IPS-NIHi11 (cell line): ENCODE measurements at places on chromosomes 5 and 9.

- no peak for DNase-seq
Observed at GRCh38 chr5:81010336-81011169, 50.4 kb downstream of the RASGRF2 start.

- DNase-seq: no peak
Observed at GRCh38 chr9:83965350-83966208, 14.4 kb downstream of the HNRNPK start.

GRCh38 chr5:71834601-71835000 is 115.5 kb downstream of the CARTPT start:
- no peak for DNase-seq

GRCh38 chr9:127700594-127701255 is 6.1 kb upstream of the CFAP157 start:
- no peak for DNase-seq

DNA sequence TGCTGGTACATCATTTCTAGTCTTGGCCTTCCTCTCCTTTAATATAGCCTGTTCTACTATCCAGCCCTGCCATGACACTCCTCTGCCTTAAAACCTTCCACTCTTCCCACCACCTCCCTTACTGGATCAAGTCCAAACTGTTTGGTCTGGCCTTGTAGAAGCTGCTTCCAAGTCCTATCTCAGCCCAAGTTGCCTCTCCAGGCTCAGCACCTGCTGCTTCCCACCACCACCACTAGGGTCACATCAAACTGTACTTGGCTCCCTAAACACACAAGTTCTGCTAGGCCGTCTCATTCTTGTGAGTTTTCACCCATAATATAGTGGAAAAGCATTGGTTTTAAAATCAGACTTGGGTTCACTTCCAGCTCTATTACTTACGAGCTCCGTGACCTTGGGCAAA is 1.4 kb downstream of the NDUFA8 start:
- peak; percentile 53 for DNase-seq

DNA sequence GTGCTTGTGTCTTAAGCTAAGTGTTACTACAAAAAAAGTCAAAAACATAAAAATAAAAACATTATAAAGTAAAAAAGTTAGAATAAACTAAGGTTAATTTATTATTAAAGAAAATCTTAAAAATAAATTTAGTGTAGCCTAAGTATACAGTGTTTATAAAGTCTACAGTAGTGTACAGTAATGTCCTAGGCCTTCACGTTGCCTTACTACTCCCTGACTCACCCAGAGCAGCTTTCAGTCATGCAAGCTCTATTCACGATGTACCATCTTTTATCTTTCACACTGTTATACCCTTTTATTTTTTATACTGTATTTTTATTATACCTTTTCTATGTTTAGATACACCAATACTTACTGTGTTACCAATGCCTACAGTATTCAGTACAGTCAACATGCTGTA is 288.1 kb downstream of the HCN1 start:
- no peak for DNase-seq

- peak; percentile 23 for DNase-seq
Observed at GRCh38 chr5:55691265-55692105, 20.6 kb downstream of the SLC38A9 start.

DNA sequence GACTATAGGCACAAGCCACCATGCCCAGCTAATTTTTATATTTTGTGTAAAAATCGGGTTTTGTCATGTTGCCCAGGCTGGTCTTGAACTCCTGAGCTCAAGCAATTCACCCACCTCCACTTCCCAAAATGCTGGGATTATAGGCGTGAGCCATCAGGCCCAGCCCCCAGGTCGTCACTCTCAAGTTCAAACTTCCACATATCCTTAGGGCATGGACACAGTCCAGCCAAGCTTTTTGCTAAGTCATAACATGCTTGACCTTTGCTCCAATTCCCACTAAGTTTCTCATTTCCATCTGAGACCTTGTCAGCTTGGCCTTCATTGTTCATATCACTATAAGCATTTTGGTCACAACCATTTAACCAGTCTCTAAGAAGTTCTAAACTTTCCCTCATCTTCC is 43.9 kb upstream of the ARAP3 start:
- DNase-seq: no peak

DNA sequence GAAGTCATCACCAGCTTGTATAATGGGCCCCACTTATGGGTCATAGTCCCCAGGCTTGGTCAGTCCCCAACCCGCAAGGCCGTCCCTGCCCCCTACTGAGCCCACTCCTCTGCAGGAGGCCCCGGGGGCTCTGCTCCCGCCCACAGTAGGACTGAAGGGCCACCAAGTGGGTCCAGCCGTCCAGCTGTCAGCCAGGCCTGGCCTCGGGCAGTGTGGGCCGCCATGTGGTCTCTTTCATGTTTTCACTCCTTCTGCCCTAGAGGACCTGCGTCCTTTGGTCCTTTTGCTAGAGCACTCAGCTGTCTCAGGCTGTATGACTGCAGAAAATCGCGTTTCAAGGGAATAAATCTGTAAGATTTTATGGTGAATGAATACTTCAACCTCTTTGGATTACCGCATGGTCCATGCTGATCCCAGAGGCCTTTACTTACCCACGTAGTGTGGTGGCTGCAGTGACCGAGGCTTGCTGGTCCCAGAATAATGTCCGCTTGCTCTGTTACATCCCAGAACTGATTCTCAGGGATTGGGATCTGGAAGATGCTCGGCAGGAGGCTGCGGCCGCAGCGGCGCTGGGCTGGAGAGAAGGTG is 105.7 kb upstream of the FAM120A start:
- DNase-seq: no peak

DNA sequence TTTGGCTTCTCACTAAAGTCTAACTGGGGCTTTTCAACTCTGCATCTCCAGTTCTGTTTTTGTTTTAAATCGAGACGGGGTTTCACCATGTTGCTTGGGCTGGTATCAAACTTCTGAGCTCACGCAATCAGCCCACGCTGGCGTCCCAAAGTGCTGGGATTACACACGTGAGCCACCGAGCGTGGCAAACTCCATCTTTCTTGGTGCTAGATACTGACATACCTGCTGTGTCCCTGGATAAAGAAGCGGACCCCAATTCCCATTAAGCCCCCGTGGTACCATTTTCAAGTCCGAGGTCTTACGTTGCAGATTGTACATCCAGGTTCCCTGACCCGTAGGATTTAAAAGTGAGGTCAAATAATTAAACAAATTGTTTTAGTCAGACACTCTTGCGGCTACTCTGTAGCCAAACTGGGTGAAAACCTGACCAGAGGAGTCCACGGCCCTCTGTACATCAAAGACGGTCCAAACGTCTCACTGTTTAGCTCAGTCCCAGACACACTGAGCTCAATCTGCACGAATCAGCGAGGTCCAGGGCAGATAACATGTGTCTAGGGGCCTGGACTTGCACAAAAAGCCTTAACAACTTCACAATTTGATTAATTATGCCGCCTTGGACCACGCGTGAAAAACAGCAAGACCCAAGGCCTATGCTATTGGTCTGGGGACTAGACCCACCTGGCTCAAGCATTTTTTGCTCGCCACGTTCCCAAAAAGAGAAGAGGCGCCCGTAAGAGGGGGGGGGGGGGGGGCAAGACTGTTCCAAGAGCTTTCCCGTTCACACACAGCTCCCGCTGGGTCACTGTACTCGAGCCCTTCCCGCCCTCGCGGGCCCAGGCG is 727 bp upstream of the DNAJA1 start:
- no peak for DNase-seq

DNA sequence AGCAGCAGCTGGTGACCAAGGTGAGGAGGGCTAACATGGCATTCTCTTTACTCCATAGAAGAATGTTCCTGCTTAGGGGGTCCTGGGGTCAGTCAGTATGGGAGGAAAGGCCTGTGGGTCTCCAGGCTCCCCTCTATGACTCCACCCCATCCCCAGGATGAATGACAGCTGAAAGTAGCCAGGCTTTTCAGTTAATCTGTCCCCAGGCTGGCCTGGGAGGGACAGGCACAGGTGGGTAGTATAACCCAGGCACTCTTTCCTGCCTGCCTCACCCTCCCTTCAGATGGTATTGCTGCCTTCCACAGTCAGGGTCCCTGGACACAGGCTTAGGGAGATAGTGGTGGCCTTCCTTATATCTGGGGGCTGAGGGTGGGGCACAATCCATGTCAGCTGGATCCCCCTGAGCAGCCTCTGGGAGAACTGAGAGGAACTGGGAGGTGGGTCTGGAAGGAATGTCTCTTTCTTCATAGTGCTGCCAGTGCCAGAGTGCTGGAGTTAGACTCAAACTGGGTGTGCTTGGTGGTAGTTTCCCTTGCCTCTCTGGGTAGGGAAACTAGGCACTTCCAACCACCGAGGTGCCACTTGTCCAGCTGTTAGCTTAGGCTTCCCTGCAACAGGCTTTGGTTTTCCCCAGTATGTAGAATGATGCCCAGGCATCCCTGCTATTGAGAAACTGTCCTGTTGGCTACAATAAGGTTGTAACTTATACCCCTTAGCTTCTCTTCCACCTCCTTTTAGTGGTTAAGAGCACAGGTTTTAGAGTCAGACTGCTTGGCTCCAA is 27.8 kb downstream of the LARP1 start:
- DNase-seq: no peak

DNA sequence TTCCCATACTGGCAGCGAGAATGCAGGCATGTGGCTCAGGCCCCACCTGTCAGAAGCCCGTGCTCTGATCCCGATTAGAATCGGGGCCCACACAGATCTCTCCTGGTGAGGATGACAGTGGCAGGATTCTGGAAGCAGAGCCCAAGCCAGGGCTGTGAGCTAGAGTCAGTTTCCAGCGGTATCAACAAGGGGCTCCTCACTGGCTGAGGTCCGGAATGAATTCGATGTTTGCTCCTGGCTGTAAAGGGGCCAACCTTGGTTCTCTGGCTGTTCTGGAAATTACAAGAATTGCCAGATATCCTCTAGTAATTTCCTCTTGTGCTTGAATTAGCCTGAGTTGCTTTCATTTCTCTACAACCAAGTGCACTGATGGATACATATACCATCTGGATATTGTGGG is 129.1 kb upstream of the SPRY4 start:
- no peak for DNase-seq

- no peak for DNase-seq
Observed at GRCh38 chr5:56056875-56057274, 62.1 kb upstream of the IL6ST start.

- no peak for DNase-seq
Observed at GRCh38 chr5:111582993-111583601, 70.8 kb upstream of the STARD4 start.

DNA sequence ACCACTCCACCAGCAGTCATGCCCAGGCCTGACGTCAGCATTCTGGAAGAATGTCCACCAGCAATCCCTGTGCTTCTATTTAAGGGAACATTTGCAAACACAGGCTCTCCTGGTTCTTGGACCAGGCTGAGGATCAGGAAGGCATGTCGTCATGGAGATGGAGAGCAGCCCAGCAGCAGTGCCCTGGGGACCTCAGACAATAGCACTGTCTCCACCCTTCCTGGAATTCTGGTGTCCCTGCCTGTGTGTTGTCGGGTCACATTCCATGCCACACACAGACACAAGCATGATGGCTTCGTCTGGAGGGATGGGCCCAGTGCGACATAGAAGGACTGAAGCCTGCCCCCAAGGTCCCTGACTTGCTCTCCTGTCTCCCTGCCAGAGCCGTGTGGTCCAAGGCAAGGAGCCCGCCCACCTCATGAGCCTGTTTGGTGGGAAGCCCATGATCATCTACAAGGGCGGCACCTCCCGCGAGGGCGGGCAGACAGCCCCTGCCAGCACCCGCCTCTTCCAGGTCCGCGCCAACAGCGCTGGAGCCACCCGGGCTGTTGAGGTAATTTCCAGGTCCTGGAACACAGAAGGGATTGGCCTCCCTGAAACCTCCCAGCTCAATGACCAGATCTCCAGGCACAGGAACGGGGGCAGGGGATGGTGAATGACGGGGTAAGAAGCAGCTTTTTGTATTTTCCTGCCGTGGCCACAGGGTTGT is 43.8 kb downstream of the STOM start:
- DNase-seq: peak; percentile 57

- DNase-seq: no peak
Observed at GRCh38 chr5:171713152-171713551, 72.5 kb upstream of the SMIM23 start.

- DNase-seq: no peak
Observed at GRCh38 chr5:38453506-38453905, 102.9 kb downstream of the LIFR start.

DNA sequence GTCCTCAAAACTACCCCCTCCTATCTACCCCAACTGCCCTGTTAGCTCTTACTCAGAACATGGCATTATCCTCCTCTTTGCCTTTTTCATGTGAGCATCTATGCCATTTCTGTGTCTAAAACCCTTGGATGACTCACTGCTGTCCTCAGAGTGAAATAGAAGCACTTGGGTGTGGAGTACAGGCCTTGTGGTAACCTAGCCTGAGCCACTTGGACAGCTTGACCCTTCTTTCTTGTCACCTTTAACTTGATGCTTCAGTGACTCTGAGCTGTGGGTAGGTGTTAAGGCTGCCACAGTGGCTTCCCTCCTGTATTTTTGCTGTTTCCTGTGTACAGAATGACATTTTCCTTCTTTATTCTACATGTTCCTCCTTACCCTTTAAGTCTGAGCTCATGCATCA is 391.4 kb downstream of the SH3GL2 start:
- no peak for DNase-seq

GRCh38 chr5:74530326-74531050 is 110.0 kb downstream of the ENC1 start:
- DNase-seq: no peak

DNA sequence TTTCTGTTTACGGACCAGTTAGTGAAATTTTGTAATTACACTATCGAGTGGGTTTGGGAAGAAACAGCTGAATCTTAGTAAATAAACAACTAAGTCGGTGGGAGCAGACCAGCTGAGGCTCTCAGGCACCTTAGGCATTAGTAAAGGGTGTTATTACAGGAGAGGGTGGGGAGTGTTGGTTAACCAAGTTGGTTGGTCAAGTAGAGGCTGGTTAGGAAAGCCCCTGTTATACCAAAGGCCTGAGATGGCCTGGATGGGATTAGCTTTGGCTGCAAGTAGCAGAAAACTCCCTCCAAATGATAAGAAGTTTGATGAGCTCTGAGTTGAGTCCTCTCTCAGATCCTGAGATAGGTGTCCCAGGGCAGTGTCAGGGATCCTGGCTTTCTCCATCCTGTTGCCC is 81.3 kb downstream of the PPARGC1B start:
- no peak for DNase-seq

DNA sequence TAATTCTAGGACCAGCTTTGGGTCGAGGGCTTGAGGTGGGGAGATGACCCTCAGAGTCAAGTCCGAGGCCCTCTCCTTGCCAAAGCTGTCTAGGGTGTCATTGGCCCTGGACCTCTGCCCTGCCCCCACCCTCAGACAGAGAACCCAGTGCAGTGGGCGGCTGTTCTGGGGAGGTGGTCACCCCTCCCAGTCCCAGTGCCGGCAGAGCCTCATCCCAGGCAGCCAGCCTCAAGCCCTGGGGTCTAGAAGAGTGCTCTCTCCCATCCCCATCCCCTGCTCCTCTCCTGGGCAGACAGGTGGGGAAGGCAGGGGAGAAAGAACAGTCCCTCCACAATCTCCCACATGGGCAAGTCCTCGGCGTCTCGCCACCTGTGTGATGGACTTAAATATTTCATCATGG is 7.0 kb downstream of the NTNG2 start:
- no peak for DNase-seq

- DNase-seq: no peak
Observed at GRCh38 chr9:106403081-106403480, 459.9 kb upstream of the ZNF462 start.

DNA sequence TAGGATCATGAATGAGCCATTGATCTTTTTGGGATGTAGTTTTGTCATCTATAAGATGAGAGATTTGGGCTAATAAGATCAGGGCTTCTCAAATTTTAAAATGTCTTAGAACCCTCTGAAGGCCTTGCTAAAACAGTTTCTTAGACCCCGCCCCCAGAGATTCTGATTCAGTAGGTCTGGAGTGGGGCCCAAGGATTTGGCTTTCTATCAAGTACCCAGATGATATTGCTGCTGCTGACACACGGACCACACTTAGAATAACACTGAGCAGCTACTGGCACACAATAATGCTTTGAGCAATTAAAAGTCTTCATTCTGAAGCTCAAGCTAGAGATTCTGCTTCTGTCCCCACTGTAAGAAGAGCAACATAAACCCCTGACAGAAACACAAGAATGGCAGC is 216.7 kb downstream of the SMARCA2 start:
- DNase-seq: no peak
